GM06990 (cell line): ENCODE measurements at places on chromosomes 3 and 15.

DNA sequence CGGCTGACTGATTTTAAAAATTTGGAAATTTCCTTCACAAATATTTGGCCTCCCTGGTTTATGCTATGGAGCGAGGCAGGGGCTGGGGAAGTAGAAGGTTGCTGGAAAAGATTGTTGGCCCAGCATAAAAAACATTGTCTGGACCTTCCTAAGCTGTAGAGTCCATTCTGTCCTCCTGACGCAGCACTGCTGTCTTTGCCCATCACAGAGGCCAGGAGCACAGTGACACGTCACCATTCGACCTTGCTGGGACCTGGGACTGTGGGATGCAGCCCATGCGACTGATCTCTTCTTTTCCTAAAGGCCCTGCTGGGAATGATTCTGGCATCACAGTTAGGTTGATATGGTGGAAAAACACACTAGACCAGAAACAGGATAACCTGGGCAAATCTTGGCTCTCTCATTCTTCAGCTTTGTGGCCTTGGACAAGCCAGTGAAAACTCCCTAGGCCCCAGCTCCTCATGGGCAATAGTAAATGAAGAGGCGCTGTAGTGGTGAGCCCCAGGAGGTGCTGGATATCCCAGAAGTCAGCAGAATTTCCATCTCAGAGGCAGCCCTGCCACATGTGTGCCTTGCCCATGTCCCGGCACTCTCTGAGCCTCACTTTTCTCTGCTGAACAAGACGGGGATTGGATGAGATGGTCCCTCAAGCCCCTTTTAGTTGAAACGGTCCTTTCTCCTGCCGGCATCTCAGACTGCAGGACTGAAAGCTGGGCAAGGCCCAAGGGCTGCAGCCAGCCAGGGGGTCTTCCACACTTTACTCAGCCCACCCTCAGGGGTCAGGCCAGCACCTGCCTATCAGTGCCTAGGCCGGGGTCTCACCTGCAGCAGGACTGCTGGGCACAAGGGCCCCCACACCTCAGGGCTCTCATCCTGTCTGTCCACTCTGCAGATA, 69.6 kb downstream of the SENP2 start:
- no peak for DNase-seq

DNA sequence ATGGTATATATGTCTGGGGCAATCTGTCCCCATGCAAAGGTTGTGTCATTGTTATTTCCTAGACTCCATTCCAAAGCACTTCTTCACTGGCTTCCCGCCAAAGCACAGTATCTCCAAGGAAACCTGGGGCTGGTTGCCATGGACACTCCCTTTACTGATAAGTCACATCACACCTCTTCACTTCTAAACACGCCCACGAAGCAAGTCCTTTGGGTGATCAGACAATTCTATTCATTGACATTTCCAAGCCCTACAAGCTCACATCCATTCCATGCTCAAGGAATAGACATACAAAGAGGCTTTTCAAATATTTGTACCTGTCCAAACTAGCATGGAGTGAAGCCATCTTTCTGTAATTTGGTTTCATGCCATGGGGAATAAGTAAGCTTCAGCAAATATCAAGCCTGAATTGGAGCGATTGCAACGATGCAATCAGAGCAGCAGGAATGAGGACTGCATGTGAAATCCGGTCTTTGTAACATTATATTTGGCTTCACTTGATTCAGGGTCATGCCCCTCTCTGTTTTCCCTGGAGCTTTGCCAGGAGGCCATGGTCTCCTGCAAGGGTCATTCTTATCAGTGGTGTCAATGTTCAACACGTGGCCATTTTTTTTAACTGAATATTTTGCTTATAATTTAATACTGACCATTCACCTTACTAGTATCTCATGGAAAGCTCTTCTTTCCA, 201.6 kb upstream of the TMC3 start:
- DNase-seq: no peak

- DNase-seq: no peak
Observed at GRCh38 chr3:78048698-78049097, 1008.8 kb downstream of the ROBO2 start.

DNA sequence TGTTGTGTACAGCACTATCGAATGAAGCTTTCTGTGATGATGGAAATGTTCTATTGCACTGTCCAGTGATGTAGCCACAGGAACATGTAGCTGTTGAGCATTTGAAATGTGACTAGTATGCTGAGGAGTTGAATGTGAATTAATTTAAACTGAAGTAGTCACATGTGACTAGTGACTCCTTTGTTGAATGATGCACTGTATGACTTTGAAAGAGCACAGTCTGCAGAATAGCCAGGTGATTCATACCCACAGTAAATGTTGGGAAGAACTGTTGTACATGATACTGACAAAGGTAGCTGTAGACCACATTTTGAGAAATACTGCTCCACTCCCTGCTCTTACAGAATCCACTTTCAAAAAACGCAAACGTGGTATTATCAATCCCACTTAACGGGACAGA, 34.0 kb upstream of the ACTL6A start:
- DNase-seq: no peak

- DNase-seq: no peak
Observed at GRCh38 chr3:140760324-140761075, 82.6 kb downstream of the TRIM42 start.

DNA sequence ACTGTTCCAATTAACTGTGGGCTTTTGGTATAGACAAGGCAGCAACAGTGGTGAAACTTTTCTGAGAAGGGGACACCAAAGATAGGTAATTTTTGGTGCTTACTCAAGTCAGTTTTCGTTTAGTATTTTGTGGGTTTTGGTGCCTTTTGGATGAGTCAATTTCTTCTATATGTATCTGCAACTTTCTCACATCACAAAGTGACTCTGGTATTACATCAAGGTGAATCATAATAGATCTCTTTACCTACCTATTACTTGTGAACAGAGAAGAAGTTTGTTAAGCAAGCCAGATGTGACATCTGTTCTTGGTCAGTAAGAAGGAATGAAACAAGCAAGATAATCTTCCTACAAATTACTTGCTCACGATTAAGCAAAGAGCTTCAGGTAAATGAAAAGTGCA, 732.4 kb upstream of the DPPA4 start:
- DNase-seq: peak; percentile 7

DNA sequence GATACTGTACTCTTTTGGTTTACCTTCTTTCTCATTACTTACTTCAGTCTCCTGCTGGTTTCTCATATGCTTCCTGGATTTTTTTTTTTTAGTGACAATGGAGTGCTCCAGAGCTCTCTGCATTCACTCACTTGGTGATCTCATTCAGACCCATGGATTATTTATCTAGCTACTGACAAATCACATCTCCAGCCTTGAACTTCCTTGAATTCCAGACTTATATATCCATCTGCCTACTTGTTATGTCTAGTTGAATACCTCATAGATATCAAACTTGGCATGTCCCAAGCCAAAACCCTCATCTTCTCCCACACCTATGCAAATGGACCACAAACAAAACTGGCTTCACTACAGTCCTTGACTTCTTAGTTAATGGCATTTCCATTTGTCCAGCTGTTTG, 234.7 kb upstream of the ZPLD1 start:
- no peak for DNase-seq

GRCh38 chr15:70279096-70279495, 181.4 kb upstream of the TLE3 start:
- DNase-seq: no peak

GRCh38 chr3:144583871-144584270, 612.2 kb downstream of the DIPK2A start:
- DNase-seq: no peak

- no peak for DNase-seq
Observed at GRCh38 chr15:97501291-97501690, 459.2 kb upstream of the ARRDC4 start.

DNA sequence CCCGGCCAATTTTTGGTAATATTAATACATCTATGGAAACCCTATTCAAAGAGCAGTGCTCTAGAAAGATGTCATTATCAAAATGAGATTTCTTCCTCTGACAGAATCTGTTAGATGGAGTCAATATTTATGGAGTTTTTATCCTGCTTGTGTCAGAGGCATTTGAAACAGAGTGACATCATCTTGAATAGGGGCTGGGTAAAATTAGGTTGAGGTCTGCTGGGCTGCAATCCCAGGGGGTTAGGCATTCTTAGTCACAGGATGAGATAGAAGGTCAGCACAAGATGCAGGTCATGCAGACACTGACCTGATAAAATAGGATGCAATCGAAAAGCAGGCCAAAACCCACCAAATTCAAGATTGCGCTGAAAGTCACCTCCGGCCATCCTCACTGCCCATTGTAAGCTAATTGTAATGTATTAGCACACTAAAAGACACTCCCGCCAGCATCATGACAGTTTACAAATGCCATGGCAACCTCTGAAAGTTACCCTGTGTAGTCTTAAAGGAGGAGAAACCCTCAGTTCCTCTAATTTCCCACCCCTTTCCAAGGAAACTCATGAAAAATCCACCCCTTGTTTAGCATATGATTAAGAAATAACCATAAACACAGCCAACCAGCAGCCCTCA, 27.3 kb upstream of the CCDC50 start:
- DNase-seq: no peak

DNA sequence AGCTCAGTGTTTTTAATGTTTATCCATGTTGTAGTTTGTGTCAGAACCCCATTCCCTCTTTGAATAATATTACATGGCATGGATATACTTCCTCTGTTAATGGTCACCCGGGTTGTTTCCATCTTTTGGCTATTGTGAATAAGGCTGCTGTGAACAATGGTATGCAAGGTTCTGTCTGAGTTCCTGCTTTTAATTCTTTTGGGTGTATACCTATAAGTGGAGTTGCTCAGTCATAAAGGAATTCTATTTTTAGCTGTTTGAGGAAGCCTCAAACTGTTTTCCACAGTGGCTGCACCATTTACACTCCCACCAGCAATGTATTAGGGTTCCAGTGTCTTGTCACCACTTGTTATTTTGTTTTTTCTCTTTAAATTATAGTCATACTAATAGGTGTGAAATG, 99.6 kb downstream of the SLC25A26 start:
- no peak for DNase-seq
